Activated T-cell treated with anti-CD3 and anti-CD28 coated beads, Interleukin-2, amount 50 U/mL, for 48 hours (primary cell): ENCODE measurements at places on chromosomes 5 and 9.
A peak's percentile ranks its signal among the peaks of the same experiment; 100 is the strongest.

GRCh38 chr5:10987925-10988504 is 227.0 kb upstream of the DAP start:
- peak; percentile 85 for DNase-seq

- no peak for DNase-seq
Measured at GRCh38 chr5:141674747-141675146, 7.3 kb downstream of the ARAP3 start.

DNA sequence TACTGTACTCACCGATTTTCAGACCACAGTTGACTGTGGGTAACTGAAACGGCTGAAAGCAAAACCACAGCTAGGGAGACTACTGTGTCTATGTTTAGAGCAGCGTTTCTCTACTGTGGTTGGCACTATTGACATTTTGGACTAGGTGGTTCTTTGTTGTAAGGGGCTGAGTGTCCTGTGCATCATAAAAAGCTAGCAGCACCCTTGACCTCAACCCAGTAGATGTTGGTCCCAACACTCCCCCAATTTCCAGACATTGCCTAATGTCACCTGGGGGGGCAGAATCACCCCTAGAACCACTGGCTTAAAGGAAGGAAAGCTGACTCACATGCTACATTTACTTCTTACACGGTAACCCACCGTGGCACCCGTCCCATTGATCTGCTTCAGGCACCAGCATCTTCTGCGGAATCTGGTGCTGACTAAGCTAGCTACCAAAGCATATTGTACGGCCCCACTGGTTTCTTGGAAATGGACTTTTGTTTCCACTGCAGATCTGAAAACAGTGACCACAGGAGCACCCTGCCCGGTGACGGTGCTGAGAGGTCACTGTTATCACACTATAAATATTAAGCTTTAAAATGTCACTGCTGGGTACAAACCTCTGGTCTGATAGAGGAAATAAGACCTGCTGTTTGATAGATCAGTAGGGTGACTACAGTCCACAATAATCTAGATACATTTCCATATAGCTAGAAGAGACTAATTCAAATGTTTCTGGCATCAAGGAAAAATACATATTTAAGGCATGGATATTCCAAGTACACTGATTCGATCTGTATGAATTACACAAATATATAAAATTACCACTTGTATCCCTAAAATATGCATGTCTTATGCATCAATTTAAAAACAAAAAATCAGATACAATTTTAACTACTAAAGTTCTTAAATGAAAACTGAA is 151.4 kb downstream of the HSD17B3 start:
- DNase-seq, result peak; percentile 71

- no peak for DNase-seq
Measured at GRCh38 chr5:145750199-145750598, 84.9 kb downstream of the PRELID2 start.

- no peak for DNase-seq
Measured at GRCh38 chr5:141488591-141489561, at the start of gene PCDHGC5. PCDHGC5 (plus strand) TSS chr5:141489081; CDS start chr5:141489241, 160 bp downstream.

- DNase-seq, result no peak
Measured at GRCh38 chr5:51378061-51378409, 5.2 kb upstream of the ISL1 start.
